ENCODE measurements at places on chromosomes 6 and 20.

DNA sequence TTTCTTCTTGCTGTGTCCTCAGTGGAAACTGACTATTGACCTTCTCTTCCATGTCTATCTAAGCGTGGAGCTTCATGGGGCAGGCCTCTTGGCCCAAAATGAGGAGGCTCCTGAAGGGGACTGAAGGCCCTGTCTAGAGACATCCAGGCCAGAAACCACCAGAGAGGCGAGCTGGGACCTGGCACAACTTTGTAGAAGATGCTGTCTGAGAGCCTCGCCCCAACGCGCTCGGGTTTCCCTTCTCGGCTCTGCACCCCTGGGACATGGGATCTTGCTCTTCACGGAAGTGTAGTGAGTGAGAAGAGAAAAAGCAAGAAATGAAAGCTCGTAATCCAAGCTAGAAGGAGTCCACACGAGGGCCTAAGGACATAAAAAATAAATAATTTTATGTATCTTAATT lies 96.8 kb downstream of the GMPR start:
- DNase-seq = no peak

GRCh38 chr20:45378191-45378590 lies at the start of gene TP53TG5:
TSS of gene TP53TG5 (minus strand) at chr20:45378325. CDS start at chr20:45378236, 89 bp downstream.
- DNase-seq = no peak

GRCh38 chr6:135329851-135330803 lies 149.0 kb downstream of the MYB start:
- DNase-seq = no peak

DNA sequence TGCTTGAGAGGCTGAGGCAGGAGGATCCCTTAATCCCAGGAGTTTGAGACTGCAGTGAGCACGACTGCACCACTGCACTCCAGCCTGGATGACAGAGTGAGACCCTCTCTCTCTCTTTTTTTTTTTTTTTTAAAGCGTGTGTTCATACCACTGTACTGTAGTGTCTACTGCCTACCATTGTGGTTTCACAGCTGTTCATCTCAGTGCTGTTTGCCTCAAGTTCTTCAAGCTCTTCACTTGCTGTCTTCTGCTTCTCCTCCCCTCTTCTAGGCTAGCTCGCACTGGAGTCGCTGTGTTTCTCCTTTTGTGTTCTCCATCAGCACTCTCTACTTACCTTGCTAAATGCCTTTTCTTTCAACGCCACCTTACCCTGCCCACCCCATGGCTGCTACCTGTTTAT lies 7.4 kb downstream of the FOXO3 start:
- no peak for DNase-seq

- no peak for DNase-seq
These were observed 19.5 kb upstream of the SLC22A7 start for GRCh38 chr6:43278524-43279078.

DNA sequence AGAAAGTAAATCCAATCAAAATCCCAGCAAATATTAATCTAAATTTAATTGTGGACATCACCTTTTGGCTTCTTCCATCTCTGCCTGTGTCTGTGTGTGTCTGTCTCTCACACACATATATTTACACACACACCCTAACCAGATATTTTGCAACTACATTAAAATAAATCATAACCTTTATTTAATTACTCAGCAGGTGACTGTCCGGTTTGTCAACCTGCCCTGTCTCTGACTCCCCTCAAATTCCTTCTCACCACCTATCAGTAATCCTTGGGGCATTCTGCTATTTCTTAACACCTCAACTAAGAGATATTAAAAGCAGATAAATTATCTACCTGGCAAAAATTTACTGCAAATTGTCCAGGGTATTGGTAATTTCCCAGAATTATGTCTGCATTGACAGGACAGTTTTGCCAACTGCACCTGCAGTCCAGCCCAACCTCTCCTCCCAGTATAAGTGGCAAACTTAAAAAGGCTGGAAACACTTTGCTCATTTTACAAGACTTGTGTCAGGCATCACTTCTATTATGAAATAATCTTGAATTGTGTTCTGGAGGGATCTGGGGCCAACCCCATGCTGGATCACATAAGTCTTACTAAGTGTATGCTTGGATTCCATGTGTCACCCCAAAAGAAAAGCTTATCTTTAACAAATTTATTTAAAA lies 216.1 kb downstream of the GMDS start:
- no peak for DNase-seq

DNA sequence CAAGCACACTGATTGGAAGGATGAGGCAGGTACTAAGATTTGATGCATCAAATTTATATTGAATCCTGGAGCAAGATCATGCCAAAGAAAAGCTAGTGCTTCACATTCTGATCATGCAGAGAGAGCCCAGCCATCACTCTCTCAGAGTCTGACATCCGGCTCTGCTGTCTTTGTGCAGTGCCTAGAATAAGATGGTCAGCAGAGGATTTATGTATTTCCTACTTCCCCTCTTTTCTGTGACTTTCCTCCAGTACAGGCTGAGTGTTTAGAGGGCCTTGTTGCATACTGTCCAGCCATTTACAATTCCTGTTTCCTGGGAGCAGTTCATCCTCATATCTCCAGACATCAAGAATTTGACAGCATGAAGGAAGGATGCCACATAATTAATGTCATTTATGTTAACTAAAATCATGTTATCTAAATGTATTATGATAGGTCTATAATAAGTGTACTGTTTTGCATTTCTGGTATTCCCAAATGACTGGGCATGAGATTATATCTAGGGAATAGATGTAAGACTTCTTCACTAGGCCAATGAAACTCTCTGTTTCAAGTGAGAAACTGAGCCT lies 167.6 kb downstream of the EPM2A start:
- DNase-seq = no peak

- DNase-seq = no peak
These were observed 6.2 kb upstream of the CENPW start for GRCh38 chr6:126333729-126334128.

GRCh38 chr20:9072861-9073500 lies 4.1 kb downstream of the PLCB4 start:
- DNase-seq = no peak

DNA sequence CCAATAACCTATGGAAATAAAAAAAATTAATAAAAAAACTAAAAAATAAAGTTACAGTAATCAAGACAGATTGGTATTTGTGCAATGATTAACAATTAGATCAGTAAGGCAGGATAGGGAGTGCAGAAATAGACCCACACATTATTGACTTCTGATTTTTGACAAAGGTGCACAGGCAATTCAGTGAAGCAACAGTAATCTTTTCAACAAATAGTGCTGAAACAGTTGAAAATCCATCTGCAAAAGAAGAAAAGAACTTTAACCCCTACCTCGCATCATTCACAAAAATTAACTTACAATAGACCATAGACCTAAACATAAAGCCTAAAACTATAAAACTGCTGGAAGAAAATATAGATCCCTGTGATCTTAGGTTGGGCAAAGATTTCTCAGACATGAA lies 4.5 kb upstream of the SMLR1 start:
- no peak for DNase-seq
